Activated naive CD4-positive, alpha-beta T cell treated with anti-CD3 and anti-CD28 coated beads for 36 hours (primary cell): ENCODE measurements at places on chromosomes 4 and X.
A peak's percentile ranks its signal among the peaks of the same experiment; 100 is the strongest.

- DNase-seq: peak; percentile 21
Measured at GRCh38 chr4:108483650-108484049, 136.7 kb upstream of the RPL34 start.

GRCh38 chr4:145860446-145860845 is 78.2 kb downstream of the ZNF827 start:
- no peak for DNase-seq

DNA sequence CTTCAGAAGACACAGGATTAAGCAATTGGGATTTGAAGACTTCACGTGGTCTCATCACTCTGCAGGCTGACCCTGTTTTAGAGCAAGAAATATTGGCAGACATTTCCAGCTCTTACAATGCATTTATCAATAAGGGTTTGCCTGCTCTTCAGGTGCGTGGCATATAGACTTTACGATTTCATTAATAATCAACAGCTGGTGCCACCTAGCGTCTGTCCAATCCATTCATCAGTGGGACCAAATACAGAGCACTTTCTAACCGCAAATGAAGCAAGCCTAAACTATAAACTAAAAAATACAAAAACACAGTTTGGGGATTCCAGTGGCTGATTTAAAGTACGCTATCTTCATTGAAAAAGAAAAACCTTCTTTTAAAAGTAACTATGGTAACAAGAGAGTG is 125.4 kb upstream of the DMD start:
- DNase-seq: no peak

DNA sequence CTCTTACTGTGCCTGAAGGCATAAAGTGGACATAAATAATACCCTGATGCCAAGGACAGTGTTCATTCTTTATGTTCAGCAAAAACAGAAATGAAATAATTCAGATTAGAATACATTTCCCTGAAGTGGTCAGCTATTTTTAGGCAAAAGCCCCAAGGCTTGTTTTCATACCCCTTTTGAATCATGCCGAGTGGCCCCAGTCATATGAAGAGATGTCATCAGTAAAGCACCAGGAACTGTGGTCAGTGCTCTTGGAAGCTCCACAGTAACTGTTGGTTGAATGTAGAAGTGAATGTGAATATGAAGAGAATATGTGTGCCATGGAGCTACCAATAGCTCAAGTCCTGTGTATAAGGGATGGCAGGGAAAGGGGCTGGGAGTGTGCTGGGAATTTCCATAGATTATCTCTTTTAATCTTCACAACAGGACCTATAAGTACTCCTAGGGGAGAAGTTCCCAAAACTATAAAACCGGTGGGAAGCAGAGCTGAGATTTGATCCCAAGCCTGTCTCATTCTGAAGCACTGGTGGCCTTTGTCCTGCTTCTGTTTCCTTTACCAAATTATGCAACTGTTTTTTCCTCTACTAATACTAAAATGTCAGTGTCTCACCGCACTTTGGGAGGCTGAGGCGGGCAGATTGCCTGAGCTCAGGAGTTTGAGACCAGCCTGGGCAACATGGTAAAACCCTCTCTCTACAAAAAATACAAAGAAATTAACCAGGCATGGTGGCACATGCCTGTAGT is 52.6 kb downstream of the FNIP2 start:
- peak; percentile 35 for DNase-seq

DNA sequence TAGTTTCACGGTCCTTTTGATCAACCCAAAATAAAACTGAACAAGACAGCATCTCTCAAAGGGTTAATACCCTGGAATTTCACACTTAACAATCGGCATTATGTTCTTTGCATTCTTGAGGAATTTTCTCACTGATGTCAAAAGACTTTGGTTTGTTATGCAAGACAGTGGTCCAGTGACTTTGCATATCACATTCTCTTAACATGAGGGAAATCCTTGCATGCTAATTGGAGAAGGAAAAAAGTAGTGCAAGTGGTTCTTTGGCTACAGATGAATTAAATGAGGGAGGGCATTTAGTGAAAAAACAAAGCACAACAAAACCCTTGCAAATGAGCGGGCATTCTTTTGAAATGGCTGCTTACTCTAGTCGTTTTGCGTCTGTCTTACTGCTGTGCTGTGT is 105.1 kb upstream of the LIMCH1 start:
- no peak for DNase-seq

DNA sequence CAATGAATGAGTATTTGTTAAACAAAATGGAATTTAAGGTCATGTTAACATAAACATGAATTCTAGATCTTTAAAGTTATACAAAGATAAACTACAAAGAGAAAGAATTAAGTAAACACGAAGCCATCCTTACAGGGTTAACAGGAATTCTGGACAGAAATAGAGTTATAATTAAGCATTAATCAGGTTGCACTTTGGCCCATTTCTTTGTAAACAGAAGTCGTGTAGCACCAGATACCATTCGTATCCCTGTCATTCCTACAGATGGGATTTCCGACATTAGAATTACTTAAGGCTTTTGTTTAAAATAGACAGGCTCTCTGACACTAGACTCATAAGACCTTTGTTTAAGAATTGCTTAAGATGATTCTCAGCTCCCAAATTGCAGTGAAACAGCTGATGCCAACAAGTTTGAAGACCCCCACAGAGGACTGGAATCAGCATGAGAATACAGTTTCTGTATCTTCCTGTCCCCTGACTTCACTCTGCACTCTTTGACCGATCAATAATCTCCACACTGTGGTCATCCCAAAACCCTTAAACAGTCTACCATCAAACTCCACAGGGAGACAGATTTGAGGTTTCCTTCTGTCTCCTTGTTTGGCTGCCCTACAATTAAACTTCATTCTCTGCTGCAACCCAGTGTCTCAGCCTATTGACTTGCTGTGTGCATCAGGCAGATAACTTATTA is 22.3 kb upstream of the TMEM150C start:
- no peak for DNase-seq

DNA sequence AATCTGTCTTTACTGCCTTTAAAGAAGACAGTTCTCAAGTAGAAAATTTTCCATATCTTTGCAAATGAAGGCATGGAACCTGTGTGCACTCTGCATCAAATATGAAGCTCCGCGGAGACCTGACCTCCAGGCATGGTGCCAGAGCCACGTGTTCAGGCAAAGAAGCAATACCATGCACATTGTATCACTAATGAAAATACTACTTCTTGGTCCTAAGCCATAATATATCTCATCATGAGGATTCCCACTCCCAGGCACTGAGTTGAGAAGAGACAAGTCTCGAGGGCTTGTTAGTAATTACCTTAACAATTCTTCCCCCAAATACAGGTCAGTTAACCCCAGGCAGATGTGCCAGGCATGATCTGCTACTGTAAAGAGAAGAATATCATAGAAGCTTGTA is 56.7 kb downstream of the PCDH19 start:
- DNase-seq: no peak

GRCh38 chr4:102535398-102536082 is 34.4 kb downstream of the NFKB1 start:
- DNase-seq: no peak

GRCh38 chr4:42391981-42392380 is 5.3 kb upstream of the SHISA3 start:
- DNase-seq: no peak

- DNase-seq: no peak
Measured at GRCh38 chr4:122747883-122748282, 15.4 kb downstream of the BBS12 start.

DNA sequence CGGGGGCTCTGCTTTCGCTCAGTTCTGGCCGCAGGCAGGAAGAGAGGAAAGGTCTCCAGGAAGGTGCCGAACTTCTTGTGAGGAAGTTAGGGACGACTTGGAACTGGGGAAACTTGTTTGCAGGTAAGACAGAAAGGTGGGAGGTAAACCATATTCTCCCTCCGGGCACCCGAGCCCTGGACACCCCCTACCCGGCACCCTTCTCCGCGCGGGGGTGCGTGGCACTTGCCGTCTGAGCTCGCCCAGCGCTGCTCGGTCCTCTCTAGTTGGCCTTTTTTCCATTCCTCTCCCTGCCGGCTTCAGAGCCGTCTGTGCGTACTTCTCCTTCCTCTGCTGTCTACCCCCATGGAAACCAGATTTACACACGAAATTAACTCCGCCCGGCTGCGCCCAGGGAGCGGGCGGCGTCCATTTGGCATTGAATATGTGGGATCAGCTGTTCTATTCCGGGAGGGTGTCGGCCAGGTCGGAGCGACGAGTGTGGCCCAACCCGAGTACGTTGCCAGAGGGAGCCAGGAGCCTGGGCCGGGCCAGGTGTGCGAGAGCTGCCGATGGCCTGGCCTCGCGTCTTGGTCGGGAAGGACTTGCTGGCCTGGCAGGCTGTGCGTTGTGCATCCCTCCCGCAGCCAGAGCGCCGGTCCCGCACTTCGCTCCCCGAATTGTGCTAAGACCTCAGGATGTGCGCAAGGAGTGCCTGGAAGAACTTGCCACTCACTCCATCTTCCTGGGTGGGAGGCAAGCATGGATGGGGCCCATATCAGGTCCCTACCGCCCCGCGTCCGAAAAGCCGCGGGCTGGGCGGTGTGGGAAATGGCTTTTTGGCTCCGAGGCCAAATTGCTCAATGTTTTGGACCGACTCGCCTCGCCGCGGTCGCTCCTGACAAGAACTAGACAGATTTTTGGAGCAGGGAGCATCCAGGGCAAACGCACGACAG is 1.7 kb downstream of the PDGFRA start:
- no peak for DNase-seq
